ENCODE measurements at places on chromosomes 1 and 21.

DNA sequence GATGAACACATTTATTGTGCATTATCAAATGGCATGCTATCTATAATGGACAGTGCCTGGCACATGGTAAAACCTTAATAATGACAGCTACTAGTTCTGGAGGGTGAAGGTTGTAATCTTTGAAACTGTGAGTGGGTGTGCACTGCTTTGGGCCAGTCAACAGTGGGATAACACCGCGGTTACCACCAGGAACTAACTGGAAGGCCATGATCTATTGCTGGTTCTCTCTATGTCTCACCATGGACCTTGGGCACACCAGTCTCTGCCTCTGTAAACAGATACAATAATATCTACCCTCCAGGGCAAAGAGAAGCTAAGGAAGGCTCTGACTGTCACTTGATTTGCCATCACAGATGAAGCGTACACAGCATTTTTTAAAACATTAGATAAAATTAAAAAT is 198.6 kb upstream of the ESRRG start:
- no peak for DNase-seq

GRCh38 chr21:36848730-36849274 is 117.7 kb downstream of the HLCS start:
- DNase-seq: no peak

DNA sequence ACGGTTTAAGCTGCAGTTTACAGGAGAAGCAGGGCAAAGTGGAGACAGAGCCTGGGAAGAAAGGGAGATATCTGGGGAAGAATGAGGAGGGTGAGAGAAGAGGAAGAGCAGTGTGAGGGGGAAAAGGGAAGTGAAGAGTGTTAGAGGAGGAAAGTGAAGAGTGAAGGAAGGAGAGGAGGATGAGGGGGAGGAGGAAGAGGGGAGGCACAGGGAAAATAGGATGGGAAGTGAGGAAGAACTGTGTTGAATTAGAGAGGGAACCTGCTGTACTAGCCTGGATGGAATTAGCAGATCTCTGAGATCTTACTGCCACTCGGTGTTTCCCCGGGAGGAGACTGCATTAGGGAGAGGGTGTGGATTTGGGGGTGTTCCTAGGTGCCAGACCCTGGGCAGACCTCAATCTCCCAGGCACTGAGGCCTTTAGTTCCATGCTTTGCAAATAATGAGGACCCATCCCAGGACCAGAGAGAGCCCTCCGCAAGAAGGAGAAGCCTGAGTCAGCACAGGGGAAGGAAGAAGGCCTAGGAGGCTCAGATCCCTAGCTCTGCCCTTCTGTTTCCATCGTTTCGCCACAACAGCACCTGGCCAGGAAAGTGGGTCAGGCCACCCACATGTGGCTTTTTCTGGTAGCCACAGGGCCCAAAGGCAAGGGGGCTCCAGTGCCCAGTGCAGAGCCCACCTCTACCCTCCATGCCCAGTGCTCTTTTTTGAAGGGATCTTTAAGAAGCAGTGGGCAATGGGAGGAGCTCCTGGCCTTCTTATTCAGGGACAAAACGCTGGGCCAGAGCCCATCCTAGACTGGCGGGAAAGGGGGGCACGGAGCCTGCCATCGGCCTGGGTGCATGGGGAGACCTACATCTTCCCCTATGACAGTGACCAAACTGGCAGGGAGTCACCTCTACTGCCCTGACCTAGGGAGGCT is 2.0 kb downstream of the LRRN2 start:
- DNase-seq: no peak

- no peak for DNase-seq
Observed at GRCh38 chr1:4462831-4463484, 191.5 kb upstream of the AJAP1 start.

GRCh38 chr1:73623946-73624345 is 574.0 kb downstream of the LRRIQ3 start:
- DNase-seq: no peak

DNA sequence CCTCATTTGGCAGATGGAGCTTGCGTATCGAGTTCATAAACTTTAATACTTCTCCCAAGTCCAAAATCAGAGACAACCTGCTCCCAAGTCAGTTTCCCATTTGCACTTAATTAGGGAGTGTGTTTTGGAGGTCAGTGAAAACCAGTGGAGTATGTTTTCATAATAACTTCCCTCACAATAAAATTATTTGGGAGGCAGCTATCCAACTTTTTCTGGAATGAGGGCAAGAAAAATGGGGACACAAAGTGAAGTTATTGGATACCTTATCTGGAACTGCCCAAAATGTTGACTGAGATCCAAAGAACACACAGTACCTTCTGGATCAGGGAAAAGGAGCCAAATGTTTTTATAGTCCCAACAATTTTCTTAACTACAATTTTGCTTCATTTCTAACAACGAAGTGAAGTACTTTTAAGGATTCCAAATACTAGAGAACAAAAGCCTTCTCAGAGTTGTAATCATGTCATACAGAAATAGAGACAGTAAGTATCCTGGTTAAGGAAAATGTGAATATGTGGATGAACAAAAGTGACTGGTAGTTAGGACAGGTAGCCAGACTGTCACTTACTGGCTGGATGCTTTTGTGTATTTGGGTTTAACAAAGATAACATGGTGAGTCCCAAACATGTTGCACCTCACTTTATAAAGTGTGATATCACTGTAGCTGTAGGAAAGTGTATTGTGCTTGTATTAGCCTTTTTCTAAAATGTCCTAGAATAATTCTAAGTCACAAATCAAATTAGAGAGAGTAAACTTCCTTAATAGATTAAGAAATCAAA is 325.0 kb downstream of the HLX start:
- DNase-seq: no peak

GRCh38 chr21:43021756-43022600 is 47.6 kb downstream of the PKNOX1 start:
- DNase-seq: no peak

DNA sequence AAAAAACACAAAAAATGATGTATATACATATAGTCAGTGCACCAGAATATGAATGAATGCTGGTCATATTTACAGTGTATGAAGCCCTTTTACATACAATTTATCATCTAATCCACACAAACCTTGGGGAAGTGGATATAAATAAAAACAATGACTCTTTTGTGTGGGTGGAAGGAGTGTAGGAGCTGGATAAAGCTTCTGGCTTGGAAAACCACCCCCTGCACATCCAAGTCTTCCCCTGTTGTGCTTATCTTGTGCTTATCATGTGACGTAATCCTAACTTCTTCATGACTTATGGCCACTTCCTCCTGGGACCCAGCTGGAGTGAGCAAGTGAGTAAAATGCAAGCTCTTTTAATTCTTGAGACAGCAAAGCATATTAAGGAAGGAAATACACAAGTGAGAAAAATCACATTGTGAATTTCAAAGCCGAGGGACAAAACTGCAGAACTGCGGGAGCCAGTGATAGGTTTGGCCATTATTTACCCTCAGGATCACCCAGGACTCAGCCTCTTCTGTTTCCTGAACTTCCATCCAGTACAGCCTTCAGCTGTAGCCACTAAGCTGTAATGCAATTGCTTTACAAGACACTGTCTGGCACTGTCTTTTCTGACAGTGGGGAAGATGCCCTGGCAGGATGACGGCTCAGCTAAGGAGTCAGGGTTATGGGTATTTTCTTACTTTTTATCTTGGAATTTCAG is 104.0 kb upstream of the PPM1J start:
- DNase-seq: no peak

- peak; percentile 23 for DNase-seq
Observed at GRCh38 chr1:88800382-88801051, 90.8 kb downstream of the GTF2B start.

DNA sequence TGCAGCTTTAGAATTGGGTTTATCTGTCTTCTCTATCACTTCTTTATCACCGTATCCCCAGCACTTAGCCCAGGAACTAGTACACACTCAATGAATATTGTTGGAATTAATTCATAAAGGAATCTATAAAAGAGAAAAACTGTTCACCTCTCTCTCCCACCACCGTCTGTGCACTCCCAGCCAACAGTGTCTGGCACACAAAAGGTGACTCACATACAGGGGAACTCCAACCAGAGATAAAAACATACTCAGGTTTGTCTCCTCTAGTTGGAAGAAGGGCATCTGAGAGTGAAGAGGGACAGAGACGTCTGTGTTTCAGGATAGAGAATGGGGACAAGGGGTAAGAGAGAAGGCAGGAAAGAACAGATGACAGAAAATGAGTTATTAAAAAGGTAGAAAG is 10.0 kb downstream of the ITLN1 start:
- DNase-seq: no peak
